H4 (cell line): ENCODE measurements at places on chromosomes 12 and 14. TPM values are rescaled to one million over a fixed set of nuclear protein-coding genes. Genes with fewer than 3 reads are reported as not detected.

Gene SLC2A13
- total RNA-seq = 3.7 and 3.8 TPM in 2 replicates

Gene IAPP
- total RNA-seq = not detected in 2 replicates

Gene BDKRB1
- total RNA-seq = 0.19 and 0.41 TPM in 2 replicates

Gene PIWIL1
- 0.06 and 0.08 TPM in 2 replicates for total RNA-seq

Gene CELA1
- not detected in 2 replicates for total RNA-seq

Gene ALG10B
- 2.4 and 4.7 TPM in 2 replicates for total RNA-seq

Gene PROX2
- total RNA-seq = not detected in 2 replicates

Gene TSHR
- total RNA-seq = not detected in 2 replicates

Gene ESPL1
- total RNA-seq = 7.8 and 22.6 TPM in 2 replicates

Gene GPR84
- not detected in 2 replicates for total RNA-seq

Gene TOX4
- 12.7 and 14.3 TPM in 2 replicates for total RNA-seq

Gene TTC5
- total RNA-seq = 18.5 and 24.2 TPM in 2 replicates

Gene A2M
- 5.3 and 5.6 TPM in 2 replicates for total RNA-seq
